ENCODE measurements at places on chromosomes 13 and 19. TPM values are rescaled to one million over a fixed set of nuclear protein-coding genes. Genes with fewer than 3 reads are reported as not detected.

ZNF471 gene
- total RNA-seq = 4.4 TPM

PLIN4 gene
- not detected for total RNA-seq

CKM gene
- total RNA-seq = not detected

CGB8 gene
- 2.3 TPM for total RNA-seq

VSTM2B gene
- total RNA-seq = not detected

HIPK4 gene
- total RNA-seq = 0.39 TPM

UBL3 gene
- total RNA-seq = 265 TPM

CEACAM20 gene
- total RNA-seq = not detected

Data from placental epithelial cell (primary cell).